ENCODE measurements at places on chromosomes 1 and 21.

- DNase-seq = peak; percentile 47
These were observed 11.3 kb downstream of the FAM20B start for GRCh38 chr1:179036844-179037465.

DNA sequence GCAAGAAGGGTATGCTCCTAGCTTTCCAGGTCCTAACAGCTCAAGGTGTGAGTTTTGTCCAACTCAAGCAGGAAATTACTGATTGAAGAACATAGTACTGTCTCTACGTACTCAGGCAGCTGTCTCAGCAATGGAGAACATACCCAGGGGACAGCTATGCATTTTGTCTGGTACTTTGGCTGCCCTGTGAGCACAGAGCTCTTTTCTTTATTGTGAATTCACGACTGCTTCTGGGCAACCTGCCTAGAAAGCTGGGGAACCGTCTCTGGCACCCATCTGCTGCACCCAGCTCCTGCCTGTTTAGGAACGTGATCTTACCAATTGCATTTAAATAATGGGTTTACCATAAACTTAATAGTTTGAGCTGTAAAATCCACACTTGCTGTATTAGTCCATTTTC lies 258.1 kb downstream of the HHAT start:
- DNase-seq = no peak

GRCh38 chr1:226100436-226101391 lies 38.2 kb downstream of the H3-3A start:
- DNase-seq = peak; percentile 41

- DNase-seq = no peak
These were observed 23.9 kb upstream of the NRDC start for GRCh38 chr1:51902456-51902855.

GRCh38 chr21:32867597-32867996 lies 96.0 kb upstream of the PAXBP1 start:
- DNase-seq = no peak

DNA sequence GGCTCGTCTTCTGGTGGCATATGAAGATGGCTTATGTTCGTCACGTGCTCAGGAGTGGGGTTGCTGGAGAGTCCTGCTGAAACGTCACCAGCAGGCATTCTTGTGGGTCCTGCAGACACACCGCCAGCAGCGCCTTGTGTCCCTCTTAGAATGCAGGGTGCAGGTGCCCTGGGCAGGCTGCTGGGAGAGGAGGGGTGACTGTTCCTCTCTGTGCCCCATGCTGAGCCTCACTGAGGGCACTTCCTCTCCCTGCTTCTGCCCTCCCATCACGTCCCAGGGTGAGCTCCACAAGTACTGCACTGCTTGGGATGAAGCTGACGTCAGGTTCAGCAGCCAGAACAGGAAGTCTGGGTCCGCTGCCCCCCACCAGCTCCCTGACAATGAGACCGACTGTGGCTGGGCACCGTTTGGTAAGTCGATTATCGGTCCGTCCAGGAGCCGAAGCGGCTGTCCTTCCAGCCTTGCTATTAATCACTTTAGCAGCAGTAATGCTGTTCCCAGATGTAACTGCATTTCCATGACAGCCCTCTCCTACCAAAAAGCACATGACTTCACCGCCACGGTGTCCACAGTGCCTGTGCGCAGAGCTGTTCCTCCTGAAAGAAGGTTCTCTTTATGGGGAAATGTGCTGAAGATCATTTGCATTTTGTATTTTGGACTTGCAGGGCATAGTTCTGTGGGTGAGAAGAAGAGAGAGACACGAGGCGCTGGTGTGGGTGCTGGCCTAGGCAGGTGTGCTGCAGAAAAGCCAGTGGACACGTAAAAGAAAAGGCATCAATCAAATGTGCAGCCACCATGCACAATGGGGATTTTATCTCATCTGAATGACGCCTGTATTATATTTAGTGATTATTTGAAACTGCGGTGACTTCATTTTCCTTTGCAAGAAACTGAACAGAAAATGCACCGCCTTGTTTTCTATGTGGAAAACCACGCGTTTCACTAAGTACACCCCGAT lies 21.0 kb downstream of the SLC37A1 start:
- DNase-seq = no peak

GRCh38 chr1:183284086-183284485 lies 98.0 kb downstream of the LAMC2 start:
- DNase-seq = no peak

GRCh38 chr1:41862384-41863221 lies 56.1 kb downstream of the HIVEP3 start:
- peak; percentile 88 for DNase-seq

DNA sequence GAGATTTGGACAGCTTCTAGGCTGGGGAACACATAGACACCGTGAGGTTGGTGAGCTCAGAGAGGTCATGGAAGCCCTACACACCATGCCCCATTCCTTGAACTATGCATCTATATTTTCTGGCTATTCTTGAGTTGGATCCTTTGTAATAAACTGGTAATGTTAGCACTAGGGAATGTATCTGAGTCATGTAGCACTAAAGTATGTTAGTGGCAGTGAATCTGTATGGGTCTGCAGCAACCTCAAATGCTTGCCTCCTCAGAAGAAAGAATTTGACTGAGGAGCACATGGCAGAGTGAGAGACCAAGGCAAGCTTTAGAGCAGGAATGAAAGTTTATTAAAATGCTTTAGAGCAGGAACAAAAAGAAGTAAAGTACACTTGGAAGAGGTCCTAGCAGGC lies 43.7 kb upstream of the LRRC7 start:
- peak; percentile 19 for DNase-seq

Data from EL (cell line).